NB4 (cell line): ENCODE measurements at places on chromosomes 7 and 10.

GRCh38 chr10:112307358-112308124, 24.3 kb downstream of the TECTB start:
- DNase-seq = peak; percentile 56

- DNase-seq = no peak
Measured at GRCh38 chr10:30357806-30358205, 8.7 kb upstream of the MTPAP start.

DNA sequence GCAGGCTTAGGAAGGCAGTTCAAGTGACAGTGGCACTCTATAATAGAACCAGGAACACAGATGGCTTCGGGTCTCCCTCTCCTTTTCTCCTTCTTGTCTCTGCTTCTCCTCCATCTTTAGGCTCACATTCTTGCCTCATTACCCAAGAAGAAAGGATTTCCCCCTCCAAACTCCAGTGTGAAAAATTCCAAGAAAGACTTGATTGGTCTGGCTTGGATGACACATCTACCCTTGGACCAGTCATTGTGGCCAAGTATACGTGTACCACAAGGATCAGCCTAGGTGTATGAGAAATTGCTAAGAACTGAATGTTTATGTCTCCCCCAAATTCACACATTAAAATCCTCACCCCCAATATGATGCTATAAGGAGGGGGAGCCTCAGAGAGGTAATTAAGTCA, 53.9 kb downstream of the PRTFDC1 start:
- no peak for DNase-seq

GRCh38 chr7:95997632-95998031, 225.3 kb downstream of the DYNC1I1 start:
- no peak for DNase-seq

- DNase-seq = no peak
Measured at GRCh38 chr10:111085690-111086353, 9.0 kb downstream of the ADRA2A start.

DNA sequence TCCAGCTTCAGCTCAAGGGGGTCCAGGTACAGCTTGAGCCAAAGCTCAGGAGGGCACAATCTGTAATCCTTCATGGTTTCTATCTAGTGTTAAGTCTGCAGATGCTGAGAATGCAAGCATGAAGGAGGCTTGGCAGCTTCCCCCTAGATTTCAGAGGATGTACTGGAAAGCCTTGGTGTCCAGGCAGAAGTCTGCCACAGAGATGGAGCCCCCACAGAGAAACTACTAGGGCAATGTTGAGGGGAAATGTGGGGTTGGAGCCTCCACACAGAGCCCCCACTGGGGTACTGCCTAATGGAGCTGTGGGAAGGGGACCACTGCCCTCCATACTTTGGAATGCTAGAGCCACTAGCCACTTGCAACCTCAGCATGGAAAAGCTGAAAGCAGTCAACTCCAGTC, 11.4 kb downstream of the ZNF25 start:
- peak; percentile 50 for DNase-seq

GRCh38 chr7:149707448-149707886, 65.9 kb downstream of the ZNF467 start:
- peak; percentile 24 for DNase-seq

DNA sequence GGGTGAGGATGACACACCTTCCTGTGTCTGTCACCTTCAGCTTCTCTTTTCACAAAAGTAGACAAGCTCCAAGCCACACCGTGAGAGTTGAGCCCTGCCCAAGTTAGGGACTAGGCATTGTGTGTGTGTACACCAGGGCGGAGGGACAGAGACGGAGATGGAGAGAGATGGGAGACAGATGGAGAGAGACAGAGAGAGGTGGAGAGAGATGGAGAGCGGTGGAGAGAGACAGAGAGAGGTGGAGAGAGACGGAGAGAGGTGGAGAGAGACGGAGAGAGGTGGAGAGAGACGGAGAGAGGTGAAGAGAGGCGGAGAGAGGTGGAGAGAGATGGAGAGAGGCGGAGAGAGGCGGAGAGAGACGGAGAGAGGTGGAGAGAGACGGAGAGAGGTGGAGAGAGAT, 207.0 kb downstream of the DNAJB6 start:
- DNase-seq = no peak

DNA sequence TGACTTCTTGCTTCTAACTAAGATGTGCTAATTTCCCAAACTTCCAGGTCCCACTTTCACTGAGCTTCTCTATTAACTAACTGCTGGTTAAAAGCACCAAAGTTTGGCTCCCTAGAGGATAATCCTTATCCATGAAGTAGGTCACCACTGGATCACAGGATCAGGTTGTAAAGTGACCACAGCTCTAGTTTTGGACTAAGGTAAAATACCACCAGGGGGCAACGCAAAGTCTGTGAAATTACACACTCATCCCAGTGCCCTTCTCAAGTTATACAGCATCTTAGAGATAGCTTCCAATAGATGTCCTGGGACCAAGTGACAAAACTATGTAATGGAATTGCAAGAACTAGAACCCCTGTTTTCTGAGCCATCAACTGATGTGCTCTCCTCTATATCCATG, 116.4 kb upstream of the ASAH2 start:
- DNase-seq = peak; percentile 62

- no peak for DNase-seq
Measured at GRCh38 chr7:54860003-54860775, 101.2 kb upstream of the SEC61G start.

DNA sequence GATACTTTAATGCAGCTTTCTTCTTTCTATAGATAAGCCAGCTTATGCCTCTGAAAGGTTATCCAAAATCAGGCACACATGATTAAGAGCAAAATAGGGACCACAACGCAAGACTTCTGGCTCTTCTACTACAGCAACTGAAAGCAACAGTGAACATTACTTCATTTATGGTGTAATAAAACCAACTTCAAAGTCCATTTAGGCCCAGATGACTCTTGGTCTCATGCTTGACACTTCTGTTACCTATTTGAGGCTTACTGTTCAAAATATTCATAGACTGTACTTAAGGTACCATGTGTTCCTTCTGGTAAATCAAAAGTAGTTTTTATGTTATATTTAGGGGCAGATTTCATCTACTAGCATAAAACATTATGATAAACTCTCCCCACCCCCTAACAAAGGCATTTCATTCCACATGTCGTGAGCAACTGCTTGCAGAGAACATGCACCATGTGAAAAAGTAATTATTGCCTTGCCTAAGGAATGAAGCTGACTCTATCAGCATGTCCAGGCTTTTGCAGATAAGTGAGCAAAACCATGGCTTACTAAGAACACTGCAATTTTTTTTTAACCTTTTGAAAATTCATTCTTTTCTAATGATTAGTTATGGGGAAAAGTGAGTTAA, 154.9 kb upstream of the ITGB1 start:
- no peak for DNase-seq

DNA sequence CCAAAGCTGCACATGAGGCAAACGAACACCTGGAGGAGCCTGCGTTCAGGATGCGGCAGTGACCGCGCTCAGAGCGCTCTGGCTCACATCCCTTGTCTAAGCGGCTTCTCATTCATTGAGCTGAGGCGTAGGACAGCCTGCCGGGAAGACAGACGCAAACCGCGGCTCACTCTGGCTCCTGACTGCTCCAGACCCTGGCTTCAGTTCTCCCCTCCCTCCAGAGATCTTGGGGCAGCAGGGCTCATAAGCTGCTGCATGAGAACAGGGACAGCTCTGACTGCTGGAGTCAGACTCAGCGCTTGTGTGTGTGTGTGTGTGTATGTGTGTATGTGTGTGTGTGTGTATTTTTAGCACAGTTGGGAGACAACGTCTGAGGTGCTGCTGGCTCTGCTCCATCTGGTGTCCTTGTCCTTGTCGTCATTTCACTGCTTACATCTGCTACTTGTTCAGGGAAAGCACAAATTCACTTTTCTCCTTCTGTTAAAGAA, 15.8 kb upstream of the LYZL2 start:
- DNase-seq = no peak

DNA sequence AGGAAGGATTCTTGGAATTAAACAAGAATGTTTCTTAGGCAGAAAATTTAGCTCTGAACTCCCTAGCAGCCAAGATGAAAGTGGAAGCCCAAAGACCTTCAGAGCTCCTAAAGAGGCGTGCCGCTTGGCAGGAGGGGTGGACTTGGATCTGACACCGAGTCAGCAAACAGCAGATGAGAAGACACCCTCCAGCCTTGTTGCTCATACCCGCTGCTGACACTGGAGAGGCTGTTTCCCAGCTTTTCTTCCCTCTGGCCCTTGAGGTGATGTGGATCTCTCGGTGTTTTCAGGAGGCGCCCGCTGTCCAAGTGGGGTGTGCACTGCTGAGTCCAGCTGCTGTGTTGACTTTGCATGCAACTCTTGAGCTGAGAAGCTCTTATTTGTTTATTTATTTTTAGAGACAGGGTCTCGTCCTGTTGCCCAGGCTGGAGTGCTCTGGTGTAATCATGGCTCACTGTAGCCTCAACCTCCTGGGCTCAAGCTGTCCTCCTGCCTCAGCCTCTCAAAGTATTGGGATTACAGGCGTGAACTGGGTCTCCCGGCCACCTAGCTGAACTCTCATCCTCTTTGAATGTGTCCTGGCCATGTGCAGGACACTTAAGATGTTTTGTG, 21.5 kb downstream of the SLC18A2 start:
- no peak for DNase-seq

DNA sequence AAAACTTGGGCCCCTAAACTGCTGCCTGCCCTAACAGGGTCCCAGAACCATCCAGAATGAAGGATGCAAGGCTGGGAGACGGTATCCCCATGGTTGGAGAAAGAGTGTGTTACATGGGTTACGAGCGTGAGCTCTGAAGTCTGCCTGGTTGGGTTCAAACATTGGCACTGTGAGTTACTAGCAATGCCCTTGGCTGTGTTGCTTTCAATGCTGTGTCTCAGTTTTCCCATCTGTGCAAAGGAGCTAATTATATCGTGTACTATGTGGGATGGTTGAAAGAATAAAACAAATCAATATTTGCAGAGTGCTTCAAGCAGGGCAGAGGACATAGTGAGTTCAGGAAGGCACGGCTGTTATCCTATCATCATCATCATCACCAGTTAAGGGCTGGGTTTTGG, 114.7 kb downstream of the ZMIZ1 start:
- DNase-seq = no peak

DNA sequence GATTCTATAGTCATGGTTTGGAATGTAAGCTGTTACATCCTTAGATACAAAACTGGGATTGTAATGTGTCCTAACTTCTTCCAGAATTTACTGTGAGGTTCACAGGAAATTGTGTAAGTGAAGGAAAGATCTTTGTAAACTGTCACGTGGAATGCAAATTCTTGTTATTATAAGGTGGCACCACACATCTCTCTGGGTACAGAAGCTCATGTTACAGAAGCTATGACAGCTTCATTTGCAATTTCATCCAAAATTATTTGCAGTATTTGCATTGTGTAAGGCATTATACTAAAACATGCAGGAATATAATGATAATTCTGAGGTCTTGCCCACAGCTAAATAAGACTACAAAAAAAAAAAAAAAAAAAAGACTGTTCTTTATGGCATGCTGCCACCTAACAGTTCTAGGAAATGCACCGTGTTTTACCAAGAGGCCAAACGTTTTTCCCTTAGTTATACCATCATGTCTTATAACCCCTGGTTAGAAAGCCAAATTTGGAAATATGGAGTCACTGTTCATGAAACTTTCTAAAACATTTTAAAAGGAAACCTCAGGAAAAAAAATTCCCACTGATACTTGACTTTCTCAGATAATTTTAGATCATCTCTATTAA, 17.6 kb downstream of the MINDY3 start:
- DNase-seq = no peak

DNA sequence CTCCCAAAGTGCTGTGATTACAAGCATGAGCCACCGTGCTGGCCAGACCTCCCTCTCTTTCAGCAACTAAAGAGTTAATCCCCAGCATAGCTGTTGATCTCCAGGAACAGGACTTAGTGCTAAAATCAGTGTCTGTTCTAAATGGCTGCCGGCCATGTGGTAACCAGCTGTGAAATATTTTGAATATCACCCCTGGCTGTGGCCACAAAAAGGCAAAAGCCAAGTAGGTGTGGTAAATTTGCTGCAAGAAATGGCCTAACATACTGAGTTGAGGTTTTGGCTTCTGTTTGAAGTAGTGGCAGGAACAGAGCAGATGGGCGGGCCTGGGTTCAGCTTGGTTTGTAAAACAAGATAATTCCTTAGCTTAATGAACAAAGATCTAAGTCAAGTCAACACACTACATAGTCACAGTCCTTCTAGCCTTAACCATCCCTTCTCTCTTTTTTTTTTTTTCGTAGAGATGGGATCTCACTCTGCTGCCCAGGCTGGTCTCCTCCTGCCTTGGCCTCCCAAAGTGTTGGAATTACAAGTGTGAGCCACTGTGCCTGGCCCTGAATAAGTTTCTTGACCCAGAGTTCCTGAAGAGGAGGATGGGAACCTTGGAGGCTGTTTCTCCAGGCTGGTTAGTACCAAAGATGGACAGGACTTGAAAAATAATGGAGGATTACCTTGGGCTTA, 22.7 kb upstream of the AGFG2 start:
- no peak for DNase-seq
